SHP77 treated with DMSO at 0.1 percent for 48 hours (cell line): ENCODE measurements at places on chromosomes 4 and X.

GRCh38 chrX:115539841-115540240 is 21.1 kb upstream of the PLS3 start:
- no peak for DNase-seq

DNA sequence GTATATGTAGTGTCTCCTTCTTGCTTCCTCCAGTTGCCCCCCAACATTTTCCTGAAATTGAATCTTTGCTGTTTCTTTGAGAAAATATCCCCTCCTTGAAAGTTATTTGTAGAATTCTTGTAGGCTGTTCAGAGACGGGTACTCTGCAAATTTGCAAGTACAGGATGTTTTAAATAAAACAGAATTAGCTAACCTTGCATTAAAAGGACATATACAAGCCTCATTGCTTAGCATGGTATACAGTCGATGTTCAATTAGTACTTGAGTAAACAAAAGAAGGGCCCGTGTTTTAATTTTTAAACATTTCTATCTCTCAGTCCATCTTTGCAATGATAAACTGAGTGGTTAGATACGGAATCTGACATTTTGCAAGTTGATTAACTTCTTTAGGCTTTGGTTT is 50.8 kb downstream of the RAPGEF2 start:
- no peak for DNase-seq

- DNase-seq = no peak
These were observed 101.9 kb downstream of the IGSF1 start for GRCh38 chrX:131187206-131187605.

DNA sequence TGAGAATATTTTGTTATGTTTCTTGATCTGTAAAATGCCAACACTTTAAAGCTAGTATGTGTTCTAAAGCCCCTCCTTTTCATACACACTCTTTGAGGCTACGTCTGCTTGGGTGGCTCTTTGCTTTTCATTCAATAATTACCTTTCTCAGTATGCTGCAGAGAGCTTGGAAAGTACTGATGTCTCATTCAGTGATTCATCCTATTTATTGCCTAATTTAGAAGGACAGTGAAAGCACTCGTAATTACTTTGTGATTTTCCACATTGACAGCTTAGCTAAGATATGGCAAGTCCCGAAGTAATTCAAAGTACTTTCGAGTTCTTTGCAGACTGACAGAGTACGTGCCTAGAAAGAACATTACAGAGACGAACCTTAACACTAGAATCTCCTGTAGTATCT is 57.2 kb downstream of the BMP15 start:
- DNase-seq = no peak

GRCh38 chr4:127622921-127623796 is 9.6 kb upstream of the INTU start:
- DNase-seq = no peak

DNA sequence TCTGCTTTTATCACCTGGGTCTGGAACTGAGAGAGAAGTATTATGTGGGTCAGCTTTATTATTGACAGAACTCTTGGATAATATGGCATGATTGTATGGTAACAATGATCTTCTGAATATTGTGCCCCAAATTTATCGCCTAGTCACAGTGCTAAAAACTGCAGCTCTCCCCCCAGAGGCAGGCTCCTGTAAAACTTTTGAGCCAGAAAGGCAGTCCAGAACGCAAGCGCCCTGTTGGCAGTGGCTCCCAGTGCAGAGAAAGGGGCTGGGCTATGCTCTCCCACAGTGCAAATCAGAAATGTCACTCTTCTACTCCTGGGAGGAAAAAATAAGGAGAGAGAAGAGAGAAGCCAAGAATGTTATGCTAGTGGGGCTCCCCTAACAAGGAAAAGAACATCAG is 50.5 kb downstream of the HELT start:
- no peak for DNase-seq

DNA sequence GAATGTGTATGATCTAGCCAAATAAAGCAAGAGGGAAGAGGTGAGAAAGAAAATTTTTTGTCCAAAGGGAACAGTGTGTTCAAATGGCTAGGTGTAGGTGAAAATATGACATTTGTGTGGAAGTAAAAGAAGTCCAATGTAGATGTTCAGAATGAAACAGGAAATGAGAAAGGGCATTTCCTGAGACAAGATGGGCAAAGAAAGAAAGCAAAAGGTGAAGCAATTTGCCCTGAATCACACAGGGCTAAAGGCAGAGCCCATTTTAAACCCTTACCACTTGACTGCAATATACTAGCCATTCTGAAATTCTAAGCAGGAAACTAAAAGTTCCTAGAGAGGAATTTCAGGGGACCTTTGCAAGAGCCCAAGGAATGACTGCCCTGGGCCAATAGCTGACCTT is 36.0 kb downstream of the CLOCK start:
- DNase-seq = no peak

DNA sequence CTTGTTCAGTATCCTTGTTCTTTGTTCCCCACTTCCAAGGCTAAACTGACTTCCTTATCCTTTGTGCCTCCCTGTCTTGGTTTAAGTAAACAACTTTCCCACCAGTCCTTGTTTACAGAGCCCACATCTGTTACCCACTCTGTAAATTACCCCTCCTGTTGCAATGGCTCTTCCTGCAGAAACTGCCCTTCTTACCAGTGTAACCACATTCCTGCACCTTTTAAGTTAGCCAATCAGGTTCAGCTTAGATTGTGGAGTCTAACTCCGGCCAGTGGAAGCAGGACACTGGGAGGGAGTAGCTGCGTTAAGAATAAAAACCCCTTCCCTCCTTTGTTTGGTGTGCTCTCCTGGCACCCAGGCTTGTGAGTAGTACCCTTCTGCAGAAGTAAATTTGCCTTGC is 360.9 kb downstream of the PRDM5 start:
- DNase-seq = no peak

- no peak for DNase-seq
These were observed 467.7 kb downstream of the SH2D1A start for GRCh38 chrX:124814106-124814505.

DNA sequence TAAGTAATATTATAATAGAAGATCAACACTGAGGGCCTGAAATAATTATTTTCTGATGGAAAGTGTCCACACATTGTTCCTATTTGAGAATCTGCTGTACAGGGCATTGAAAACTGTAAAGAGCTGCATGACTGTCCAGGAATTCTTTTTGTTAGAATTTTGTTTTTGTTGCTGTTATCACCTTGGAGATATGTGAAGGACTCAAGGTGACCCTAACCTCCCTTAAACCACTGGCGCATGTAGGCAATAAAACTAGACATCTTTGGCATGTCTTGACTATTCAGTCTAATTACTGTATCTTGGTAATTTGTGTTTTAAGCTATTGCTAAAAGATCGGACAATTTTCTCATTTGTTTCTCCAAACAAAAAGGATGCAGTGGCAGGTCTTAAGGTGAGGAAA is 55.5 kb upstream of the SMIM10 start:
- no peak for DNase-seq

DNA sequence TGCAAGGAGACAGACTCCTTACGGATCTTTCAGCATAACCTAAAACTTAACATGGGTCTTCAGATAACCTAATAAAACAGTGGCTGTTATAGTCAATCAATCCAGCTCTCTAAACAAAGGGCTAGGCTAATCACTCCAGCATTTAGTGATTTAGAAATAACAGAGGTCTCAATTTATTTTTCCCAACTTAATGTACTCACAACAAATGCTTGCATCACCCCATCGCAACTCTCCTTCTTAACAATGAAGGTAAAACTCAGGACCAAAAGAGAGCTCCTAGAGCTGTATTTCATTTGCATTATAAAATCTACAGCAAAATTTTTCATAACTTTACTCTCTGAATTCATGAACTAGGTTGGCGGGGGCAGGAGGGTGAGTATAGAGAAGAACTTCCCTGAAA is 1.1 kb downstream of the LIN54 start:
- DNase-seq = no peak

- no peak for DNase-seq
These were observed 1.9 kb upstream of the G3BP2 start for GRCh38 chr4:75675004-75675531.

DNA sequence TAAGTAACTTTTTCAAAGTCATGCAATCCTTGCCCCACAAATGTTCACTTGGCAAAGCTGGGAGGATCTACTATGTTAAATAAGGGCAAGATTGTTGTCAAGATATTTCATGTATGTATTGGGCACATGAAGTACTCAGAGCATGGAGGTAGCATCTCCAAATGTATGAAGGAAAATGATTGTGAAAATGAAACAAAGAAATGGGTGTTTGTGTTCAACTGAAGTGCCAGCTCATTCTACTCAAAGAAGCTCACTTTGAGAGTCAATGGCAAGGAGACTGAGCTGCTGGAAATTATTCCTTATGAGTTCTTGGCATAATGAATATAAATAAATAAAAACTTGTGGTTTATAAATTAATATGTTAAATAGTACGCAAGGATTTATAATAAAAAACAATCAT is 124.5 kb upstream of the ARSJ start:
- DNase-seq = no peak

DNA sequence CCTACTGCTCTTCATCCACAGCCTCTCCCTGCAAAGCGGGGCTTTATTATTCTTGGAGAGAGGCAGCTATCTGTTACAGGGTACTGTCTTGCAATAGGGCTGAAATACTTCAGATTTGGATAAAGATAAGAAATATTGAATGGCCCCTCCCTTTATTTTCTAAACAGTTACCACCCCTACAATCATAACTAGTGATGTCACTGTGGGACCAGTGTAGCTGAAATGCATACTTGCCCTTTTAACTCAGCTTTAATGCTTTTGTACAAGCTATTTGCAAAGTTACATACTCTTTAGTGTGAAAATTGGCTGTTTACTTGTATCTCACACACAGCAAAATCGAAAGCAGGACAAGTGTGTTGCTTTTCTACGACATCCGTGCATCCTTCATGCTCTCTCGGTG is 261.7 kb upstream of the GATB start:
- no peak for DNase-seq

GRCh38 chr4:152176627-152177214 is 359.2 kb downstream of the FBXW7 start:
- no peak for DNase-seq

GRCh38 chr4:153465615-153466080 is 512 bp upstream of the TMEM131L start:
- DNase-seq = no peak

DNA sequence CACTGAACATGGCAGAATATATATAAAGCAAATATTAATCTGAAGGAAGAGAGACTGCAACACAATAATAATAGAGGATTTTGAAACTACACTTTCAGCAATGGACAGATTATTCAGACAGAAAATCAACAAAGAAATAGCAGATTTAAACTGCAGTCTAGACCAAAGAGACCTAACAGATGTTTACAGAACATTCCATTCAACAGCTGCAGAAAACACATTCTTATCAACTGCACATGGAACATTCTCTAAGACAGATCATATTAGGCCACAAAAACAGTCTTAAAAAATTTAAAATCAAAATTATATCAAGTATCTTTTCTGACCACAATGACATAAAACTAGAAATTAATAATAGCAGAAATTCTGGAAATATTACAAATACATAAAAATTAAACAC is 27.1 kb downstream of the CENPE start:
- DNase-seq = no peak

GRCh38 chr4:89158884-89159503 is 47.7 kb downstream of the TIGD2 start:
- peak; percentile 5 for DNase-seq

DNA sequence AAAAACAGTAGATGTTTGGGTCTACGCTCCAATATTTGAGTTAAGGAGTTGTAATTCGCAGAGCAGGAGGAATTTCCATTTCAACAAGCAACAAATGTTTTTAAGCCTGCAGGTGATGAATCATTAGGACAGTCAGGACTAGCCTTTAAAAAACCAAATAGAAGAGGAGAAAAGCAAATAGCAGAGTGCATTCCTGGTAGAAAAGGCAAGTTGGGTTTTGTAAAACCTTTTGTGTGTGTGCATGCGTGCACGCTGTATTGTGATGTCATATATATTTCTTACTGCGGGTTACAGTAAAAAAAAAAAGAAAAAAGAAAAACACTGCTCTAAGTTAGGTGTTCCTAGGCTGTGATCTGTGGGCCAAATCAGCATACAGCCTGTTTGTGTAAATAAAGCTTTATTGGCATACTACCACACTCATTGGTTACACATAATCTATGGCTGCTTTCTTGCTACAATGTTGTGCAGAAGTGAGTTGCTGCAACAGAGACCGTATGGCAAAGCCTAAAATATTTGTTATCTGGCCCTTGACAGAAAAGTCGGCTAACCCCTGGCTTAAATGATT is 135.6 kb downstream of the MID1 start:
- no peak for DNase-seq

- DNase-seq = no peak
These were observed 65.0 kb downstream of the RAP1GDS1 start for GRCh38 chr4:98326168-98326567.

DNA sequence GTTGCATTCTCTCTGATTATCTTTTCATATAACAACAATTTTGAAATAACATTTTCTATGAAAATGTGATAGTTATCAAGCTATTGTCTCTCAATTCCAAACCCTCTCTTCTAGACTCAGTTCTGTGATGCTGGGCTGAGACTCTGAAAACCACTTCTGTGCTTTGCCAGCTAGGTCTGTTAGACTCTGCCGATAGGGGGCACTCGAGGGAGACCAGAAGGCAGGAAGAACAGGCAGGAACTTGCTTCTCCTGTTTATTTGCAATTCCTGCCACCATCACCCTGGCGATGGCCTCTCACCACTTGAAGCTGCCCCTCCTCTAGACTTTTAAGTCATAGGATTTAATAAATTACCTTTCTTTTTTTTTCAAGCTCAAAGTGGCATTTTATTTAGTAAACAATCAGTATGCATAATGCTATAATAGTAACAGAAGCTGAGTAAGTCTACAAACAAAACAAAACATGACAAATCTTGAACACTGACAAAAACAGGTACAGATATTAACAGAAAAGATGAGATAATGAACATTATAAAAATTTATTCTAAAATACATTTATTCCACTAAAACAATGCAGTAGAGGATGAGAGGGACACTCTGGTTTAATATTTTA is 49.7 kb downstream of the RASL11B start:
- peak; percentile 10 for DNase-seq

- DNase-seq = no peak
These were observed 125.1 kb upstream of the STX18 start for GRCh38 chr4:4666693-4667621.

- peak; percentile 25 for DNase-seq
These were observed 65.8 kb downstream of the RASGEF1B start for GRCh38 chr4:81405900-81406401.

DNA sequence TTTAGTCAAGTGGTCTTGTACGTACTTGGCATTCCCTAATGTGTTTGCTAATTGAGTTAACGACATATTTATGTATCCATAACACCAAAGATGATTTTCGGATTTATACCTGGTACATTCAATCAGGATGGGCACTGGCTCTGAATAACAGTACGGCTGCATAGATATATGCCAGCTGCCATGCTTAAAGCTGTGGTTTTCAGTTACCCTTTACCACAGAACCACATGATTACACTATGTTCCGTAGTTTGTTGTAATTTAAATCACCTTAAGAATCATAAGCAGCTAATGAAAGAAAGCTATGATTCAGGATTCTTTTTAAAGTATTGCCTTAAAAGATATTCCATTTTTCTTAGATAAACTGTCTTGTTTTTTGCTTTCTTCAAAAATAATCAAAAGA is 53.6 kb downstream of the FIP1L1 start:
- no peak for DNase-seq
